ENCODE measurements at places on chromosomes 7 and 10.

GRCh38 chr10:108787932-108788331, 1135.4 kb downstream of the XPNPEP1 start:
- DNase-seq = no peak

DNA sequence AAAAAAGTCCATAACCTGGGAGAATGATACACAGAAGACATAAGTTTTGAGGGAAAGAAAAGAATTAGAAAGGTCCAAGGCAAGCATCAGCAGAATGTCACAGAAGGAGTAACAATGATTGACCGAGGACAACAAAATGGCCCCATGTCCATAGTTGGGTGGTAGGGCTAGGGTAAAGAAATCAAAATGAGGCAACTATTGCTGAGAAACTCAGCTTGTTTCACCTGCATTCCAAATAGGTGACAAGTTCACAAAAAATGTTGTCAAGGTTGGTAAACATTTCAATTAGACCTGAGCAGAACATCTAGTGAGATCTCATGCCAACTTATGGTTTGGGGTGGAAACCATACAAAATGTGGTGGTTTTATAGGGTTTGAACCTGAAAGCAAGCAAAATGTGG, 22.8 kb upstream of the DLX6 start:
- no peak for DNase-seq

DNA sequence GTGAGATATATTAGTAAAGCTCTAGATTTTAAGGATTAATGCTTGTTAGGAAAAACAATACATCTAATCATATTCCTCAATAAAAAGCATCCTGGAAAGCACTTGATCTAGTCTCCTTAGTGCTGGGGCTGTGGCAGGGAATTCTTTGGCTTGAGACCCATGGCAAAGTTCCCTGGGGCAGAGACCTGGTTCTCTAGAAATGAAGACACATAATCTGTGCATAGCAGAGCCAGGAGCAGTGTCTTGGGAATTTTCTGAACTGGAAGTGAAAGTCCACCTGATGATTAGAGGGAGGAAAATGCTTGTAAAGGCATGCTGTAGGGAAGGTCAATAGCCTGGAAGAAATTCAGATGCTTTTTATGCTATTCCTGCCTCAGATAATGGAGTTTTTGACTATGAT, 247.4 kb downstream of the CDK14 start:
- DNase-seq = no peak

DNA sequence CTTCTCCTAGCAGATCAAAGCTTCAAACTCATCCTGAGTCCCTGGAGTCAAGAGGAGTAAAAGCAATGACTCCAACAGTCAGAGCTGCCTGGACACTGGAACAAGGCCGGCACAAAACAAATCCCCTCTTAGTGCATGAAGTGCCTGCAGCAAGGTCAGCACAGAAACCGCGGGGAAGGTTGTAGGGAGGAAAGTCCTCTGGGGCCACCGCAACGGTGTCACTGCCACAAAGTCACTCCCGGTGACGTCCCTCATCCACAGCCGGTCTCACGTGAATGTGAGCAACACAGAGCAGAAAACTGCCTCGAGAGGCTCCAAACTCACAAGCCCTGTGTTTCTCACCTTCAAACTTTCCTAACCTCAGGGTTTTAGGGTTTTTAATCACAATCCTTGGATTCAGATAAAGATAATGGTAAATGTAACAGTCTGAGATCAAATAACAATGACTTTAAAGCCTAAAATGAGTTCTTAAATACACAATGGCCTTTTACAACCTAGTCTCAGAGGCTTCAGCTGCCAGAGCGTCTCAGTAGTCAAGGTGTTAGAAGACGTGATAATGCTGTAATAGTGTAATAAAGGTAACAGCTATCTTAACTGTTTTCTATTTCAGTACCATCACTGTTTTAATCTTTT, 274.3 kb downstream of the ZMYND11 start:
- DNase-seq = no peak

DNA sequence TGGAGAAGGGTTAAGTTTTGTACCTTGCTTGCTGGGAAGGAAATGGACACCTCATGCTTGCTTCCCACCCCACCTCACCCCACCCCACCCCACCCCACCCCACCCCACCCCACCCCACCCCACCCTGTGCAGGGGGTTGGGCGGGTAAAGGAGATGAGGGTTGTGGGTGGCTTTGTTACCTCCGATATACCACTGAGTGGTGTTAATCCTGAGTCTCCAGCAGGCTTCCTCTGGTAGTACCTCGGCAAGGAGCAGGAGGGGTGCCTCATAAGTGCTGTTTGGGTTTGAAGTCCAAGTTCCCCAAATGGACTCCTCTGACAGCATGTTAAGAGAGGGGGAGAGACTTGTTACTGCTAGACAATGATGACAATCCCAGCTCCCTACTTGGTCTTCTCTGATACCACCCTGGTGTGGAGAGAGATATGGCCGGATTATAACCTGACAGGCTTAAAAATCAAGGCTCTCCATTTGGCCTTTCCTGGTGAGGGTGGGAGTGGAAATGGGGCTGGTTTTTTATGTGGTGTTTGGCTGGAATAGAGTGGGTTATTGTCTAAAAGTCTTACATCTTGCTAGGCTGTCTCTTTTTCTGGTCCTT, 11.7 kb downstream of the SAMD8 start:
- DNase-seq = no peak

DNA sequence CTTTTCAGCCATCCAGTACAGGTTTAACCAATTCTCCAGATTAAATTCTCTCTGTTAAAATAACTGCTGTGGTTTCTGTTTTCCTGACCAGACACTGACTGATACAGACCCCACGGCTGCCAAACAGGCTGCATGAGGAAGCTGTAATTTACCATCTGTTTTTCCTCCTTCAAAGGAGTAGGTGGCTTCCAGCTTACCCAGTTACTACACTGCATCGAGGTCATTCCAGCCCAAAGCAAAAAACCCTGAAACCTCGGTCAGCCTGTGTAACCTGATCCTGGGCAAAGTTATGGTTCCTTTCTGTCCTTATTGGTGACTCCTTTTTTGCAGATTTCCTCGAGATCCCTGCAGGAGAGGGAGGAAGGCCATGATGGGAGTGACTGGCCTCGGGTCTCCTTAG, 27.9 kb upstream of the LOXL4 start:
- DNase-seq = no peak

Data from dorsolateral prefrontal cortex (tissue), 122 donors.